ENCODE measurements at places on chromosomes 1 and 21. TPM values are rescaled to one million over a fixed set of nuclear protein-coding genes. Genes with fewer than 3 reads are reported as not detected.

NTMT2 gene
- polyA plus RNA-seq = 0.59 TPM

RHOC gene
- 132 TPM for polyA plus RNA-seq

SERPINC1 gene
- polyA plus RNA-seq = 0.22 TPM

VHLL gene
- polyA plus RNA-seq = not detected

APCS gene
- polyA plus RNA-seq = not detected

SLC6A17 gene
- polyA plus RNA-seq = 32.8 TPM

REN gene
- polyA plus RNA-seq = 0.31 TPM

UBR4 gene
- 75.8 TPM for polyA plus RNA-seq

FCGR1A gene
- 4.6 TPM for polyA plus RNA-seq
